ENCODE measurements at places on chromosomes 3 and 15.

DNA sequence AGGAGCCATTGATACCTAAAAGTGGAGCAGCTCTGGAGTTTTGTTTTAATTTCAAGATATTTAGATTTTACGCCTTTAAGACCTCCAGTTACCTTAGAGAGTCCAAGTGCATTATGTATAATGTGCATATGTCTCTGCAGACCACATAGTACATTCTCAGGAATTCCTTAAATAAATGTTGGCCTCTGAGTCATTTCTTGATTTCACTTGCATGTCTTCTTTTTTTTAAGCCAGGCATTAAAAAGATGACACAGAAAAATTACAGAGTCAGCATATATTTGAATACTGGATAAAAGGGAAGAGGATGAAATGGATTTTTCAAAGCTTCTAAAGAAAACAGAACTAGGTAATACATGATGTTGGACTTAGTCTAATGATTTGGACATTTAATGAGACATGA, 125.2 kb downstream of the TMCO5A start:
- DNase-seq: peak; percentile 39

DNA sequence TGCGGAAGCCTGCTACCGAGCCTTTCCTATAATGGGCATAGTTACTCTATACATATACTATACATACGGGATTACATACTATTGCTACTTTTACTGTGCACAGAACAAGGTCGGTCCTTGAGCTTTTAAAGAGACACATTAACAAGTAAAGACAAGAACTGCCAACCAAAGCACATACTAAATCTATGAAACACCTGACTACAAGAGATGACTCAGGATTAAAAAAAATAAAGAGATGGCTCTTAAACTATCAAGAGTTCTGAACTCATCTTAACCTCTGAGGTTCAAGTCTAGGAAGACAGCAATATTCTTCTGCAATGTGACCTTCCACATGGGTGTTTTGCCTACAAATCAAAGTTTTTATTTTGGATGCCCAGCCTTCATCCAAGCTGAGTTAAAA, 106.8 kb downstream of the TNIK start:
- no peak for DNase-seq

DNA sequence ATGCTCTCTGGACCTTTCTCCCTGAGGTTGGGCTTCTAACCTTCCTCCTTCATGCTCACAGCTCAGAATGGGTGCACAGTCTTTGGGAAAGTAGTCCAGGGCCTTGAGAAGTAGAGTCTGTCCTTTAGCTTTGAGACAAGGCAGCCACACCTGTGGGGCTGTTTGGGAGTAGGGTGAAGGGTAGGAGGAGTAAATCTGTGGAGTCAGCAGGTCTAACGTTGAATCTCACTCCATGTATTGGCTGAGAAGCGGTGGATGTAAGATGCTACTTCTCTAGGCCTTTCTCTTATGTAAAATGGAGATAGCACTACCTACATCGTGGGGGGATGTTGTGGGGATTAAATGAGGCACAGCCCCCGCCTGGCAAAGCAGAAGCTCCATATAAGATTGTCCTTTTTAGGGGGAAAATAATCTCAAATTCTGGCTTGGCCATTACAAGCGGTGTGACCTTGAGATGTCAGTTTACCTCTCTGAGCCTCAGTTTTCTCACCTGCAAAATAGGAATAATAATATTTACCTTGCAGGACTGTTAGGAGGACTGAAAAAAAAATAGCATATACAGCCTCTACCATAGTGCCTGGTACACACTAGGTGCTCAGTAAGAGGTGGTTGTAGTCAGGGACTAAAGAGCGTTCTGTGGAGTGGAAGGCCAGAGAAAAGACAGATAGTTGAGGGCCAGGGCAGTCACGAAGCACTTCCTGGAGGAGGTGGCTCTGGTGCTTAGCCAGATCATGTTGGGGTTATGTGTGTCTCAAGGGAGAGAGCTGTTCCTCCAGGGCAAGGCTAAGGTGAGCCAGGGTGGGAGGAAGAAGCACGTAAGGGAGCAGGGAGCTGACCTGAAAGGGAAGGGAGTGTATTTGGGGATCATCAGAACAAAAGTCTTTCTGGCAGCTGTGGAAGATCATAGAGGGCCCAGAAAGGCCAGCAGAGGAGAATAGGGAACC, 82.8 kb upstream of the MRPS22 start:
- DNase-seq: no peak

DNA sequence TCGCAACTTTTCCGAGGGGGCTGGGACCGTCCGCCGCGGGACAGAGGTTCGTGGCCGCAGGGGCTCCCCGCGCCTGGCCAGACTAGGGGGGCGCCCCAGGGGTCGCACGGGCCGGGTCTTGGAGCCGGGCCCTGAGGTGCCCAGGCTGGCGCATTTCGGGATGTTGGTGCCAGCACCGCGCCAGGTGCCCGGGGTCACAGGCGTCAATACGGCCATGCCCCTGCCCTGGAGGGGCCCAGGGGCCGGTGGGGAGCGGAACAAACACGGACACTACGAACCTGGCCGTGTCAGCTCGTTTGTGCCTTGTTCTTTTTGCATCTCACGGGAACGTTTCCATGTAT, 366 bp downstream of the TM6SF1 start:
- no peak for DNase-seq

DNA sequence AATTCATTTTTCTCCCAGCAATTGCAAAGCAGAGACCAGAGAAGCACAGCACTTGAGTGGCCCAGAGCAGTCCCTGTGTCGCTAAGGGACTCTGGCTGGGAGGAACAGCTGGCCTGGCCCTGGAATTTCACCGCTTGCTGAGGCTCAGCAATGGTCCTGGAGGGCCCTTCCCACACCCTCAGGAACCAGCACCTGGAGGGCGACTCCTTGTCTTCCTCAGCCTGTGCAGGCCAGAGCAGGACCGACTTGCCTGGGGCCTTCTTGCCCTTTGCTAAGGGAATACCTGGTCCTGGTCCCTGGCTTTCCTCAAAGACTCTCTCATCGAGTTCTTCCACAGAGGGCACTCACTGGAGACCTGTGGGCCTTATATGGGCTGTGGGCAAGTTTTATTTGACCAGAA, 294.6 kb downstream of the RPLP1 start:
- DNase-seq: no peak

GRCh38 chr3:72563690-72564370, 284.4 kb downstream of the SHQ1 start:
- no peak for DNase-seq

GRCh38 chr15:99450896-99451358, 114.9 kb upstream of the MEF2A start:
- DNase-seq: no peak

DNA sequence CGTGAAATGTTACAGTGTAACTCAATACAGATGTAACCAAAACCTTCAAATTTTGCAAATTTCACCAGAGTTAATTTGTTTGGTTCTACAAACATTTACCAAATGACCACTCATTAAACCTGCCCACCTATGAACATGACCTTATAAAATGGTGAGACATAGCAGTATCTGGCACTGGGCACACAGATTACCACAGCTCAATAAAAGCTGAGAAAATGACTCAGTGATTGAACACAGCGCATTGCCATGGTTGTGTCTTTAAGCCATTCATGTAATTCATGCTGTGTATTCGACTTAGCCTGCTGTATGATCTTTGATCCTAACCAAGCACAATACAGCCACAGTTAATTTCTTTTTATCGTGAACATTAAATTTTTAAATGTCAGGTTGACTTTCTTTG, 11.3 kb downstream of the PPARG start:
- no peak for DNase-seq

DNA sequence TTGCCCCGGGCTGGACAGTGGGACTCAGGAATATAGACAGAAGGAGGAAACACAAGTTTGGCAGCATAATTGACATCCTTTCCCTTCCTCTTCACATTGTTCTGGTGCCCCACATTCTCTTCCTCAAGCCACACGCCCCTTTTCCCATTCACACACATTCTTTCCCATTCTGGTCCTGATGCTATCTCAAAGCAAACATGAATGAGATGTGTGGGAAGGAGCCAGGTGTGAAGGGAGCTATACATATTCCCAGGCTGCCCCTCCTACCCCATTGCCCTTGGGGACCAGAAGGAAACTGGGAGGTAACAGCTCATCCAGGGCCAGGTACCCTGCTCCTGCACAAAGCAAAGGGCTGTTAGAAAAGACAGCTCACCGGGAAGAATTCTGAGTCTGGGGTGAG, 23.4 kb upstream of the CLK3 start:
- no peak for DNase-seq

- no peak for DNase-seq
Measured at GRCh38 chr3:70543493-70543892, 231.1 kb upstream of the MDFIC2 start.

GRCh38 chr3:121601212-121601812, 8.1 kb downstream of the FBXO40 start:
- DNase-seq: peak; percentile 19

DNA sequence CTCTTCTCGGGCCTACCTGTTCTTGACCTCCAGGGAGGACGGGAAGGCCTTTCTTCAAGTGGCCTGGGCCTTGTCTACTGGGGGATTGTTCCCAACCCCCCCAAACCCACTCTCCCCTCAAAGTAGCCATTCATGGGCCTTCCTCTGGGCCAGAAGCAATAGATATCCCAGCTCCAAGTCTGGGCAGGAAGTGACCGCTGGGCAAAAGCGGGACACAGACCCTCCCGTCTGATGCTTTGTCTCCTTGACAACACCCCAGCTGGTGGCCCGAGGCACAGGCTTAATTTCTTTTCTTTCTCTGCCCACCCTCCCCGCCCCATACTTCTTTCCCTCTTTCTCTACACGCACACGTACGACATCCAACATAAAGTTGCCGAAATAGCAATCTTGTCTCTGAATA, 41.4 kb upstream of the FEZF2 start:
- no peak for DNase-seq

DNA sequence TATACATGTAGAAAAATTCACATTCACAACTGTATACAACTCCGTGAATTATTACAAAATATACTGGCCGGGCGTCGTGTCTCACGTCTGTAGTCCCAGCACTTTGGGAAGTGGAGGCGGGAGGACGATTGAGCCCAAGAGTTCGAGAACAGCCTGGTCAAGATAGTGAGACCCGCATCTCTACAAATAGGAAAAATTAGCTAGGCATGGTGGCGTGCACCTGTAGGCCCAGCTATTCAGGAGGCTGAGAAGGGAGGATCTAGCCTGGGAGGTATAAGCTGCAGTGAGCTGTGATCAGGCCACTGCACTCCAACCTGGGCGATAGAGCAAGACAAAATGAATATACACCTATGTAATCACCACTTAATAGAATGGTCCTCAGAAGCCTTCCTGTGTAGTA, 1.3 kb downstream of the RAD51 start:
- DNase-seq: no peak

- DNase-seq: no peak
Measured at GRCh38 chr3:44991326-44991725, 15.3 kb downstream of the EXOSC7 start.

GRCh38 chr3:112084980-112085705, 1.0 kb upstream of the C3orf52 start:
- DNase-seq: no peak

GRCh38 chr3:189512039-189512438, 119.2 kb upstream of the TP63 start:
- no peak for DNase-seq

- DNase-seq: no peak
Measured at GRCh38 chr15:67564968-67565345, 22.5 kb downstream of the MAP2K5 start.

GRCh38 chr3:140034058-140034457, 99.1 kb downstream of the CLSTN2 start:
- no peak for DNase-seq

- peak; percentile 99 for DNase-seq
Measured at GRCh38 chr3:48439820-48440589, at the start of the genes CCDC51 and TMA7. Gene CCDC51, minus strand, starts transcription at chr3:48440119. Its CDS starts 4,991 bp downstream, at chr3:48435128. Gene TMA7, plus strand, starts transcription at chr3:48440257. Its CDS starts 40 bp downstream, at chr3:48440297.

DNA sequence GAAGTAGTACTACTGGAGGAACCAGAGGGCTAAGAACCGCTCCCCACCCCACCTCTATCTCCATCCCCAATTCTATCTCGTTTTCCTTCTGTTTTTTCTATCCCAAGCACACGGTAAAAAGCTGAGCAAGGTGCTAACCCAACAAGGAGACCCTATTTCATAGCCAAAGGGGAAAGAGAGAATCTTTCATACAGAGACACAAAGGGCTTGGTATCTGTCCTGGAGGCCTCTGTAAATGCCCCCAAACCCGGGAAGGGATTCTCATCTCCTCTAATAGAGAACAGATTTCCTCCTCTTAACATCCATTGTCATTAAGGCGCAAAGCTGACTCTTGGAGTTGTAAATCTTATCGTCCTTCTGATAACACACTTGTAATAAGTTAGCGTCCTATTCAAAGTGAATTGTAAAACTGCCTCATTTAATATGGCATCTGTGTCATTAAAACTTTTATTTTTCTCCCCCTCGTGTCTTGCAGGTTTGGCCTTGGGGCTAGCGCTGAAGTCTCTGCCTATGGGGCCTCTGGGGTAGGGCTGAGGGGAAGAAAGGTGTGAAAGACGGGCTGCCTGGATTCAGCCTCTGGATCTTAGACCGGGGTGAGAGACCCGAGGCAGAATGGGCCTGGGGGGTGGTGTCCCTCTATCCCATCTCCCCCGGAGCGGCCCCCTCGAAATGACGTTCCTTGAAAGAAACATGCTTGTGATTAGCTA, 12.1 kb downstream of the NR2F2 start:
- DNase-seq: no peak

- DNase-seq: no peak
Measured at GRCh38 chr3:42117175-42118008, 26.2 kb downstream of the TRAK1 start.

GRCh38 chr15:77838061-77838460, 205.3 kb upstream of the LINGO1 start:
- DNase-seq: no peak

DNA sequence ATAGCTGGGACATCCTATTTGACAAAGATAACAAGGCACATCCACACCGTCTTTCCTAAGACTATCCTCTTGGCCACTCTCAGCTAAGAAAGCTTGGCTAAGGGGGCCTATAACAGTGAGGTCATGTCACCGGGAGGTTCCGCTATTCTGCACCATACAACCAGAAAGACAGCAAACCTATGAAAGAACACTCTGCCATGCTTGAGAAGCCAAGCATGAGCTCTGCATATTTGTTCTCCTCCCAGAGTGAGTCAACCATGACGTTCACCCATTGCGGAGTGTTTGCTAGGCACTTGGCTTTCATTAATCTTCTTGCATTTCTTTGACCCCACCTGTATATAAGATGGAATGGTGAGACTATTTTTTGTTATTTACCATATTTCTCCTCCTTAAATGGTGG, 141.2 kb downstream of the GMNC start:
- DNase-seq: no peak

- DNase-seq: no peak
Measured at GRCh38 chr3:52121464-52121805, 32.8 kb downstream of the POC1A start.

GRCh38 chr3:94548581-94549316, 485.9 kb downstream of the NSUN3 start:
- DNase-seq: no peak
